Posterior cingulate gyrus (tissue), 11 donors: ENCODE measurements at places on chromosomes 7 and 10.

DNA sequence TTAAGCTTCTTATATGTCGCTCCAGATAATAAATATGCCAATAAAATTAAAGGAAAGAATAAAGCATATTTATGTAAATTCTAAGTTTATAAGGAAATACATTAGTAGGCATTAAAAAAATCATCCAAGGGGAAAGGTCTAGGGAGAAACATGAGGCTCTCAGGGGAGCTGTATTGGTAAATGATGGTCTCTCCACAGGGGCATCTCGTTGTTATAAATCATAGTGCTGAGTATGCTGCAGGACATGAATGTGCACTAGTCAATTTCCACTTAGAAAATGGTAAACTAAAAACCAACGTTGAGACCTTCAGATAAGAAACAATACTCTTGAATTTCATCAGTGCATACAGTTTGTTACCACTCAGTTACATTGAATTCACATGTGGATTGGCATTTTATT lies 194.0 kb upstream of the AHR start:
- DNase-seq, result no peak

DNA sequence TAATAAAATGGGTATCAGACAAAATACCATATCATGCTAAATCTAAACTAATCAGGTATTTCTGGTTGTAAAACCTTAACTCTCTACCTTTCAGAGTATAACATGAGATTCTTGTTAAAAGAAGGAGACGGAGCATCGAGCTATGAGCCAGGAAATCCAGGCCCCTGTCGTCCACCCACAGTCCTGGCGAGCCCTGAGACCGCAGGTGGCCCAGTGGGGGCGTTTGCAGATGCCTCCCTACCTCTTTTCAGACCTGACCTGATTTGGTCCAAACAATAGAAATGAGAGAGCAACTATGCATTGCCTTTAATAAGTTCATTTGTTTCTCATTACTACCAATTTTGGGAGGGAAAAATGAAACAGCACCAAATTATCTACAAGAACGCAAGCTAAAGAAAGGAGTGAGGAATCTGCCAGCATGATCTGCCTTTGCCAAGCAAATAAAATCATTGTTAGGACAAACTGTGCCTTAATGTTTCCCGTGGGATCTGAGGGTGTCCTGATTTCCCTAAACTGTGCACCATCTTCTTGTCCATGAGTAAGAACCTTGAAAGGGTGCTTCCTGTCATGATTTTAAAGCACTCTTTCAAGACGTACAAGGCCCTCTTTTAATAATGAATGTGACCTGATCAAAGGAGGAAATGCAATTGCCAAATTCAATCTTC lies 166.7 kb downstream of the TCERG1L start:
- DNase-seq, result no peak

DNA sequence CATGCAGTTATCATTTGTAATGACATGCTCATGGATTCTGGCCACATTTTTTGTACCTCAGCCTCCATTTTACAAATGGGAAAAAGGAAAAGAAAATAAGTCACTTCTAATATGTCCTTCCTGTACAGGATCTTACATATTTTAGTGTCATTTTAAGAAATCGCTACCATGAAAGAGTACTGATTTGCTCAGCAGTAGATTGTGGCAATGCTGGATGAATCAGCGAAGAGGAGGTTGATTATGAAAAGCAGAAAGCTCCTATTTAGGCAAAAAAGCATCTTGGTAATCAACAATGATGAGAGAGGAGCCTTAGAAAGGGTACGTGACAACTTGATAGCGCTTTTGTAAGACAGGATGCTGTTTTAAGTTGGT lies 522.9 kb downstream of the PARD3 start:
- DNase-seq, result no peak

GRCh38 chr7:81469153-81469868 lies 300.5 kb downstream of the HGF start:
- DNase-seq, result no peak

DNA sequence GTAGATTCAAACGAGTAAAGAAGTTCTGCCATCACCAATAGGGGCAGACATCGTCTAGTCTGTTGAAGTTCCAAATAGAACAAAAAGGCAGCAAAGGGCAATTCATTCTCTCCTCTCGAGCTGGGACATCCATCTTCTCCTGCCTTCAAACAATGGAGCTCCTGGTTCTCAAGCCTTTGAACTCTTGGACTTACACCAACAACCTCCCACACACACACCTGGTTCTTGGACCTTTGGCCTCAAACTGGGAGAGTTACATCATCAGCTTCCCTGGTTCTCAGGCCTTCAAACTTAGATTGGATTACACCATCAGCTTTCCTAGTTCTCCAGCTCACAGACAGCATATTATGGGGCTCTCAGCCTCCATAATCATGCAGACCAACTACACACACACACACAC lies 9.8 kb upstream of the GIMAP5 start:
- no peak for DNase-seq

- DNase-seq, result peak; percentile 67
These were observed at the start of gene SEPHS1 for GRCh38 chr10:13348216-13349017. Gene SEPHS1, minus strand, starts transcription at chr10:13348293. Its CDS starts 3,343 bp downstream, at chr10:13344950.

DNA sequence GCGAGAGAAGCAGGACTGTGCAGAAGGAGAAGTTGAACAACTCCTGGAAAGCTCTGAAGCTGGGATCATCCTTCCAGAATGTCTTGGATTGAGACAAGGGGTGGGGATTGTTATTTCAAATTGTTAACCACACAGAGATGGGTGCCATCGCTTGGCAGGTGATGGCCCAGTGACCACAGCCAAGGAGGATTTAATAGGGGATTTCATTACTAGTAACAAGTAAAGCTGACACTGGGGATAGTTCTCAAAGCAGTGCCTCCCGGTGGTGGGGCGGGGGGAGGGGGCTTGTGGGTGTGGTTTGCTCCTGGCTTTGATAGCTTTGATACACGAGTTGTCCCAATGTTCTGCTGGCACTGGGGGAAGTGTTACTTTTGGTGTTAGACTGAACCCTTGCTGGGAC lies 59.2 kb downstream of the ZNF503 start:
- no peak for DNase-seq

- no peak for DNase-seq
These were observed 33.2 kb upstream of the GIMAP8 start for GRCh38 chr7:150417239-150417638.
